ENCODE measurements at places on chromosomes 3 and 15.

GRCh38 chr15:69554279-69554961, 101.8 kb downstream of the RPLP1 start:
- no peak for DNase-seq

GRCh38 chr3:89113893-89114840, 6.7 kb downstream of the EPHA3 start:
- DNase-seq = peak; percentile 25

DNA sequence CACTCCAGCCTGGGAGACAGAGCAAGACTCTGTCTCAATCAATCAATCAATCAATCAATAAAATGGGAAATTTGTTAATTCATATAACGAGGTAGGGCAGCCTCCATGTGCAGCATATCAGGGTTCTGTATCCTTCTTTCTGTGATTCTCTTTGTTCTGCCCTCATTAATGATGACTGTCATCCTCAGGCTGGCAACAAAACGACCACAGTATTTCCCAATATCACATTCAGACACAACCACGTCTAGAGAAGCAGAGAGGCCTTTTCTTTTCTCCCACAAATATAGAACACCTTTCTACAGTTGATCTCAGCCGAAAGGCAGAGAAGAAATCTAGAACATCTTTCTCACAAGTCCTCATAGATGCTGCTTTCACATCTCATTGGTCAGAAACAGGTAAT, 11.2 kb downstream of the CEP19 start:
- no peak for DNase-seq

DNA sequence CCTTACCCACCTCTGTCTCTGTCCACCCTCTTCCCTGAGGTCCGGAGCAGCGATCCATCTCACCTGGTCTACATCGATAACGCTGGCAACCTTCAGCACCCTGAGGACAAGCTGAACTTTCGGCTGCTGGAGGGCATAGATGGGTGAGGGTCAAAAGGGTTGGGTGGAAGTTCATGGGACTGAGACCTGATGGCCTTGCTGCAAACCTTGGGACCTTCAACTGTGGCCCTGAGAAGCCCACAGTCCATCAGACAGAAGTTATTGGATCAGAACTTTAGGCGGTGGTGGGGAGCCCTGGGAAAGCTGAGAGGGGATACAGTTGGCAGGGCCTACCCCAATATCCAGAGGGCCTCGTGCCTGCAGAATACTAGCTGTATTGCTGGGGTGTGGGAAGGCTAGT, 50.5 kb downstream of the POMGNT2 start:
- DNase-seq = no peak

- no peak for DNase-seq
These were observed 159.9 kb upstream of the CMC1 start for GRCh38 chr3:28081533-28081947.

DNA sequence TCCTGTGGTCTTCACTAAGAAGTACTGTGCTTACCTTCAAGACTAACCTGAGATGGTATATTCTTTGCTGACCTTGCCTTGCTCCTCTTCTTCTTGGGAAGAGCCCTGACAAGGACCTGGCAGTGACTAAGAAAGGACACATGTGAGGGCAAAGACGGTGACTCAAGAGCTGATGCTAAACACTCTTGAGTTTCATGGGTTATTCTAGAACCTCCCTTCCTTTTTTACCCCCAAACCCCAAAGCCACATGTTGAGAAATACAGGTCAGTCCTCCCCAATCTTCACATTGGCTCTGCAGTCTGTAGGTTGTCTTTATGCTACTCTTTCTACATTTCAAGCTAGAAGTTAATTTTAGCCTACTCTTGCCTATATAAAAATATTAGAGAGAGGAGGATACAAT, 200.6 kb downstream of the SEMA6D start:
- DNase-seq = no peak

DNA sequence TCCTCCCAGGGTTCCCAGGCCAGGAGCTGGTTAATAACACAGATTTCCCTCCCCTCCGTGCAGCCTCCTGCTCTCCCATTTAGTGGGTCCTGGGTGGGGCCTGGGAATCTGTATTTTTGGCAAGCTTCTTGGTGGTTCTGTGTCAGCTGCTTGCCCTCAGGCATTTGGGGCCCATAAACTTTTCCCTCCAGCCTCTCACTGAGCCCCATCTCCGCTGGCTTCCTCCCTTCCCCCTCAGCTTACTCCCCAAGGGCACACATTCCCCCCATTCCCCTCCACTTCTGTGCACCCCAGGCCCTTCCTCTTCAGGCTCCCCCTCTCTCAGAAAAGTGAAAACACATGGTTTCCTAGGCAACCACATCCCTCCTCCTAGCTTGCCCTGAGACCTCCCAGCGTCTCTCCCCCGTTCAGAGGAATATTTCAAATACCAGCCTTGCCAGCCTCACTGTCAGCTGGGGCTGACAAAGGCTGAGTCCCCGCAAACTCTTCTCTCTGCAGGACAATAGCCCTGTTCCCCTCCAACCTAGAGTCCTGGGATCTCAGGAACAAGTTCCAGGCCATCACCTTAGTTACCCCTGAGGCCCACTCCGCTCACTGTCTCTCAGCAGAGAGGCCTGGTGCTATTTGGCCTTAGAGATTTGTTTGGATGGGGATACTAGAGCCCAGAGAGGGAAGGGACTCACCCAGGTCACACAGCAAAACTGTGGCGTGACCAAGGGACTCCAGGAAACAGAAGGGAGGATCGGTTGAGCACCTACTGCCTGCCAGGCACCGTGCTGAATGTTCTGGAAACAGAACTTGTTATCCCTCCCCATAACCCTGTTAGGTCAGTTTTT, 44.6 kb upstream of the SMAD6 start:
- DNase-seq = no peak

DNA sequence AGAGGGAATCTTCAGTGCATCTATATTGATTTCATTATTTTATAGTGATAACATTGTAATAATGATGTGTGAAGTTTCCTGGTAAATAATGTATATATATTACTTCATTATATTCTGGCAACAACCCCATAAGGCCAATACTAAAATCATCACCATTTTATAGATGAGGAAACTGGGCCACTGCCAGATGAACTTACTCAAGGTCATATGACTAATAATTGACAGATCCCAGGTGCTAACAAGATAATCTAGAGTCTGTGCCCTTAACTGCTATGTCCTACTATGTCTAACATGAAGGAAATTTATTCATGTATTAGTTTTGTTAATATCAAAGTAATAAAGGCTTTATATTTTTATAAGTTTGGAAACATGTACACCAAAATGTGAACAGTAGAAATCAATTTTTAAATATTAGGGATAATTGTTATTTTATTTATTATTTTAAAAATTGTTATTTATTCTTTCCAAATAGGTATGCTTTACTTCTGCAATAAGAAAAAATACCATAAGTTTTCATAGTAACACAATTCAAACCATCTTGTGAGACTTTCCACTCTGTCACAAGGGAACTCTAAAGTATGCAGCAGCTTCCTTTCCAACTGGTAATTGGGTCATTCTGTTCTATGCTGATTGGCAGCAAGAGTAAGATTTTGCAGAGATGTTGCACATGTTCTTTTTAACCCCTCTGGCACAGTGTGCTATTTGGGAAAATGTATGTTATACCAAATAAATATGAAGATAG, 90.8 kb upstream of the CMC1 start:
- DNase-seq = no peak

DNA sequence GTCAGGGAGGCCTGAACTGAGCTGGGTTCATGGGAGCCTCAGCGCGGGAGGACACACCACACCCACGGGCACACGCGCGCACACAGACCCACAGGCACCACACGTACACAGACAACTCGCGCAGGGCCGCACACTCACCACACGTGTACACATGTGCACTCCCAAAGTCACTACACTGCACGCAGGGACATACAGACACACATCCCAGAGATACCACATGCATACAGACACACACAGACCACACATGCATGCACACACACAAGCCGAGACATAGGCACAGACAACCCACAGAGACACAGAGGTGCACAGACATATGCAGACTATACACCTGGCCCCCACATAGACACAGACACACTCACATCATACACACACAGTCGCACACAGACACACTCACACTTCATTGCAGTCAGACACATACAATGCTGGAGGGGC, 1.1 kb upstream of the MGLL start:
- no peak for DNase-seq

DNA sequence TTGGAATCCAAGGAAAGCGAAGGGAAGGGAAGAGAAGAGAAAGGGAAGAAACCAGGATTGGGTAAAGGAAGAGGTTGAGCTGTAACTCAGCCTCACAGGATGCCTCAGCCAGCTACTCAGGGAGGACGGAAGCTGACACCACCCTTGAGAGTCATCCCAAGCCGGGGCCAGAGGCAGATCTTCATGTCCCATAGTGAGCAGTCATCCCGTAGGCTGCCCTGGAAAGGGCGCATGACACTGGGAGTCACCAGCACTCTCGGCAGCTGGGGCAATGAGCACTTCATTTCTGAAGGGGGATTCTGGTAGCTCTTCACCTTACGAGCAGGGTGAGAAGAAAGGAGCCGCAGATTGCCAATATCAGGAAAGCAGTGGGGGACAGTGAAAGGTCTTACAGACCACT, 60.1 kb upstream of the PCSK6 start:
- no peak for DNase-seq

GRCh38 chr3:176078906-176079305, 1118.4 kb downstream of the TBL1XR1 start:
- no peak for DNase-seq

DNA sequence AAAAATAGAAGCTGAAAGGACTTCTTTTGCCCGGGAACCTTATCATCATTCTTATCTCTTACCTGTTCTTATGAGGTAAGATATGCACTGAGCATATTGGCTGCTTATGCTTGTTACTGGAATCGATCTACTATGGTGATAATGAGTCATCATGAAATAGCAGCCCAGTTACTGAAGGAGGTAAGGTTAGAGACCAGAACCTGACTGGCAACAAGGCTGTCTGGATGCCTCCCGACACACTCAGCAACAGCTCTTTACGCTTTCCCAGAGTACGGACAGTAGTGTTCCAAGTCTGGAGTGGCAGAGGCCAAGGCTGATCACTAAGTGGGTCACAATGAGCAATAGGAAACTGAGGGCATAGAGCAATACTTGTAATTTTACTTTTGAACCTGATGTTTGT, 314.1 kb downstream of the NLGN1 start:
- DNase-seq = no peak

GRCh38 chr3:141390747-141391146, 22.4 kb downstream of the ZBTB38 start:
- DNase-seq = no peak

GRCh38 chr3:52217409-52217805, 8.0 kb downstream of the TLR9 start:
- DNase-seq = no peak

GRCh38 chr3:190718097-190718496, 144.4 kb downstream of the GMNC start:
- DNase-seq = no peak

- no peak for DNase-seq
These were observed 1.9 kb downstream of the ARPP19 start for GRCh38 chr15:52566889-52567288.

DNA sequence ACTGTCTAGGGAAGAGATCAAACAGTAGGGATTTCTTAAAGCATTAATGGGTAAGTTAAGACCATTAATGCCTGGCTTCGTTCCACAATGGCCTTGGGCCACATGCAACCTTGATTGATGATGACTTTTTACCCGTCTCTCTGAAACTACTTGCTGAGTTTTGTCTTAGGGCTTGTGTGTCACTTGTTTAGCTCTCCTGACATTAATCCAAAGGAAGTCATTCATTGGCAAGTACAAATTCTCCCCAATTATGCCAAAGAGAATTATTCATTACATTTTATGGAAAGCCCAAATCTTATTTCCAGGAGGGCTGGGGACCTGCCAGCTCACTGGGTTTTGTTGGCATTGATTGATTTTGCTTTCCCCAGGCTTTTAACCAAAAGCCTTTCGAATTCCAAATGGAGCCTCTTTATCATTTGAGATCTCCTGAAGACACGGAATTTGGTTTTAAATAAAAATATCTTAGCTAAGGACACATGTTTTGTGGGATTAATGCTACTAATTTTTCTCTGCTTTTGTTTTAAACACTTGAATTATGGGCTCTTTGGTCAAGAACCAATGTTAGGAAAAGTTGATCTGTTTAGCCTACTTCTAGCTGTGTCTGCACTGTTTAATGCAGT, 40.7 kb downstream of the SERPINI1 start:
- no peak for DNase-seq

- no peak for DNase-seq
These were observed 23.8 kb downstream of the NTRK3 start for GRCh38 chr15:88232771-88233201.

GRCh38 chr3:187858711-187859110, 113.4 kb upstream of the BCL6 start:
- DNase-seq = no peak

GRCh38 chr3:49244581-49245205, 32.3 kb downstream of the C3orf62 start:
- DNase-seq = no peak

DNA sequence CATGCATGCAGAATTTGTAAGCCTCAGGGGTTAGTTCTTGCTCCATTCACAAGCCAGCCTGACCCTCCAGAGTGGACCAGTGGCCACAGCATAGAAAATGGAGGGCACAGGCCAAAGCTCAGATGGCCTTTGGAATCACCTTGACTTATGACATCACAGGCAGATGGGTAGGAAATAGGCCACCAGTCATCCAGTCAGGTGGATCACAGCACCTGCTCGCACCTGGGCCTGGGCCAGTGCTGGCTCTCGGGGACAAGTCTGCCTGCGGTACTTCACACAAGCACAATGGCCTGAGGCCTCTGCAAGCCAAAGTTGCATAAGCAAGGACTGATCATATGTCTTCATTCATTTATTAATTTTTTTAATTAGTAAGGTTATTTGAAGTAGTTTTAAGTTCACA, 39.3 kb downstream of the PPCDC start:
- DNase-seq = no peak

DNA sequence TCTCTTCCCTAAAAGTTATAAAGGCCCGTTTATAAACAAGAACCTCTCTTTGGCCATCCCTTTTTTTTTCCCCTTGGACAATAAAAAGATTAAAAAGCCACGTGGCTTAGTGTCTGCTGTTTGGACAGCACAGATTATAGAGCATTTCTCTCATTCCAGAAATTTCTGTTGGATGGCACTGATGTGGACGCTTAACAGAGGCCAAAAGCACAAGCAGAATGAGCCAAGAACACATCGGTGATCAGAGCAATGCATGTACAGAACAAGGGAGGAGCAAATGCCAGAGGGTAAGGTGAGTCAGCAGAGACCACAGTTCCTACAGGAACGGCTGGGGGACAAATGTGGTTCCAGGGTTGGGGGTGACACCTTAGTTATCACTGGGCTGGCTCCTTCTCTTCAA, 30.3 kb upstream of the CTNNB1 start:
- DNase-seq = no peak

DNA sequence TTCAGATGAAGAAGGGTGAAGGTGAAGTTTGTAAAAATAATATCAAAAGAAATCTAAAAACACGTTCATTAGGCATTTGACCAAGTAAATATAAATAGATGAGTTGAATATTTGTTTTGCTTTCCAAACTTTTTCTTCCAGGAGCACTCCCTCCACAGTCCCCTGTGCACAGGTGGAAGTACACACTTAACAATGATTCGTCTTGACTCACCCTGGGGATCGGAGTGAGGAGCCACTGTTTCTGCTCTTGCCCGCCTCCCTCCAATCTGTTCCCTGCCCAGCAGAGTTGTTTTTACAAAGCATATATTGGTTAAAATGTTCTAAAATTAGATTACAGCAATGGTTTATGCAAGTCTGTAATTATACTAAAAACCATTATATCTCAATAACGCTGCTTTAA, 175.1 kb downstream of the PTPRG start:
- DNase-seq = no peak

Data from stimulated activated CD4-positive, alpha-beta T cell treated with anti-CD3 and anti-CD28 coated beads, Interleukin-4, amount 100 ng/mL, for 48 hours (primary cell).